Gastroesophageal sphincter (tissue), 4 donors: ENCODE measurements at places on chromosomes 3 and 15. TPM values are rescaled to one million over a fixed set of nuclear protein-coding genes. Genes with fewer than 3 reads are reported as not detected.

Gene BDH1
- 8.6 TPM for total RNA-seq

Gene FOXL2
- not detected for total RNA-seq

Gene RASL12
- total RNA-seq: 244 TPM

Gene GJD2
- total RNA-seq: not detected

Gene TNNC1
- 1.9 TPM for total RNA-seq

Gene TRIM42
- not detected for total RNA-seq

Gene CTDSPL
- 54.2 TPM for total RNA-seq
